NCI-H69 (cell line): ENCODE measurements at places on chromosomes 16 and 17.

GRCh38 chr17:7852919-7853690 is 1.8 kb upstream of the TMEM88 start:
- DNase-seq, result no peak

GRCh38 chr17:19642373-19642893 is 6.1 kb upstream of the ALDH3A2 start:
- no peak for DNase-seq

DNA sequence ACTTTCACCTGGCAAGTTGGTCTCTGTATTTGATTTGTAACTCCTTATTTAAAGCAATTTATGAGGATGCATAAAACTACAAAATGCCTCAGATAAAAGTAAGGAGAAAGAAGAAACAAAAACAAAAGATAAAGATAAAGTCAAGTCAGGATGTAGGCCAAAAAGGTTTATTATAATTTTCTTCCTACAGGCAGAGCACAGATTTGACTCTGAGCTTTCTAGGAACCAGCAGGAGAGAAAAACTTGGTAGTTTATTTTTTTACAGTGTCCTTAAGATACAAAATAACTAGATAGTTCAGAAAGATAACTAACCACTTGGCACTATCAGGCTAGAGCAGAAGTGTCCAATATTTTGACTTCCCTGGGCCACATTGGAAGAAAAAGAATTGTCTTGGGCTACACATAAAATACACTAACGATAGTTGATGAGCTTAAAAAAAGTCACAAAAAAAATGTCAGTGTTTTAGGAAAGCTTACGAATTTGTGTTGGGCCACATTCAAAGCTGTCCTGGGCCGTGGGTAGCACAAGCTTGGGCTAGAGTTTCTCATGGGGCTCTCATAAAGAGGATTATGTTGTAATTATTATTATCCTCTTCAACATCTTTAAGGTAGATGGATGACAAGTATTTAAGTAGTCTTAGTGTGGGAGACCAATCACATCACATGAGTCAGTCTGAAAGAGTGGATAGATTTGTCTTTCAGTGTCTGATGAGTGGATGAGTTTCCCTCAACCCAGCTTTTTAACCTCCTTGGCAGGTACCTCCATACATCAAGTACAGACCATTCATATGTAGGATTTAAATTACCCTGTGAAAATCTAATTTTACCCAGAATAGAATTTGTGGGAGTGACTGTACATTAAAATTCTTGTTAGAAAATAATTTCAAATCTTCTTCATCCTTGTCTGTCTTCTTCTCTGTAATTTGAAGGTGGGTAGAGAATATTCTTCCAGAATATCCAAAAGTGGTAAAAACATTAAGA is 17.0 kb downstream of the PAFAH1B1 start:
- no peak for DNase-seq

DNA sequence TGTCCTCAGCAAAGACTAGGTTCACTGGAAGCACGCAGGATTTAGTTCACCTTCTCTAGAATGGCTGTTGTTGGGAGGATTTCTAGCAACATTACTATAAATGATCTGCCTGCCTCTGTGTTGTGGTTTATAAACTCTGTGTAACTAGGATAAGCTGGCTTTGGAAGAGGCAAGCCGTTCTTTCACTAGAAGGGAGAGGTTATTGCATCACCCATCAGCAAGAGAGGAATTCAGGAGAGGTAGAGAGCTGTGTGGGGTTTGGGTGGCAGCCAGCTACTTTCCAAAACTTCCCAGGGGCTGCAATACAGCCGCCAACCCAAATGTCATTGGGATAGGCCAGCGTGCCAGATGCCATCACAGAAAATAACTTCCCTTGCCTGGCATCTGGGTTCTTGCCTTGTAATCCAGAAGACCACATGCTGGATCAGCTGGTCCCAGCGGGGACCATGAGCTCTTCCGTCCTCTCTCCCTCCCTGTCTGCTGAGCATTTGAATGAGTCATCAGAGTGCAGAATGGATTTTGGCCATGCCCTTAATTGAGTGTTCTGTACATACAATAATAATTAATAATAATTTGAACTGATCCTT is 95.7 kb upstream of the RBFOX1 start:
- DNase-seq, result no peak

GRCh38 chr16:29951625-29952365 is 10.1 kb upstream of the TMEM219 start:
- DNase-seq, result no peak

- DNase-seq, result peak; percentile 67
These were observed 14.5 kb downstream of the GLIS2 start for GRCh38 chr16:4330277-4330874.

DNA sequence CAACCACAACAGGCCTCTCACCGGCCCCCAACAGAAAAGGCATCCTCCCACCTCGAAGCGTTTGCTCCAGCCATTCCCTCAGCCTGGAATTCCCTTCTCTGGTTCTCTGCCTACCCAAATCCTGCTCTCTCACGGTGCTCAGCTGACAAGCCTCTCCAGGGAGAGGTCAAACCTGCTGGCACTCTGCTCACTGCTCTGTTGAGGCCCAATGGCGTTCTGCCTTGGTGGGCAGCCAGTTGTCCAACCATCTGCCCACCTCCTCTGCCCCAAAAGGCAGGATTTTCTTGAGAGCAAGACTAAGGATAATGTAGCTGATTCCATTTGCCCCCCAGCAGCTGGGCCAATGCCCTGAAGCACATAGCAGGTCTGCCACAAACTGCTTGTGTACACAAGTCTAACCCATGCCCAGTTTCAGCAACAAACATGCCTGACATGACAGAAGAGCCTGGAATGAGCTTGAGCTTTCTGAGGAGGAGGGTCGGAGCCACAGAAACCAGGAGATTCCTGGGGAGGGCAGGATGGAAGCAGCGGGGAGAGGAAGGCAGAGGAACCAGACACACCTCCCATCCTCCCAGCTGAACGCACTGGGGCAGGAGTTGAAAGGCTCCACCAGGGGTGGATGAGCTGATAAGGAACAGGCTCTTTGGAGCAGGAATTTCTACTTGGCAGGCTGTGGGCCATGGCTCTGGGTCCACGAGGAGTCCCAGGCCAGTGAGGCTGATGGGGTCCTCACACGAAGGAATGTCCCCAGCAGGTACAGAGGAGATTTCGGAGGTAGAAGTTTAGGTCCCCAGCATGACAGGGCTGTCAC is 23.9 kb downstream of the ARHGAP27 start:
- DNase-seq, result peak; percentile 65

- DNase-seq, result no peak
These were observed 178.9 kb downstream of the MYO1D start for GRCh38 chr17:32697728-32698625.

GRCh38 chr16:86959091-86959651 is 358.0 kb downstream of the C16orf95 start:
- DNase-seq, result no peak

DNA sequence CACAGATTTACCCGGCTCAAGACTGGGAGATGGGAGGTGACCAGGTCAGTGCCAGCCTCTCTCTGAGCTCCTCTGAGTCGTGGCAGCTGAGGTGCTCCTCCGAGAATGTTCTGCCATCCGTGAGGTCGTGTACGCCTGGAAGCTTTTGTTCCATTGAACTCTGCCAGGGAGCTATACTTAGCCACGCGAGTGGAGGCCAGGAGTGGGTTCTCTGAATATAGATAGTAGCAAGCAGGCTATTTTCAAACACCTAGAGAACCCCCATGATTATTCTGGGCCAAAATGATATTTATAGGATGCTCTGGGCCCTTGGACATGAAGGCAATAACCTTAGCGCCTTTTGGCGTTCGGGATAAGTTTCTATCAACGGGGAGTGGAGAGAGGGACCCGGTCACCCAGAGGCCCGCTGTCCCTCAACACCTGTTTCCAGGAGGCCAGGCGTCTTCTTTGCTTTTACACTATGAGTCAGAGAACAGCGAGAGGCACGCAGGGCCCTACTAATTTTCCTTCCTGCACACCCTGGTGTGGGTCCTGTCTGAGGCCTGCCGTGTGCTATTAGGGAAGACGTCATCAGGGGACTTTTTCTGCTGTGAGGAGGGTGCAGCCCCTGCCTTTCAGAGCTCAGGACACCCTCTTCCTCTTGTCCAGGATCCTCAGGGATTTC is 11.0 kb upstream of the MVD start:
- DNase-seq, result no peak

DNA sequence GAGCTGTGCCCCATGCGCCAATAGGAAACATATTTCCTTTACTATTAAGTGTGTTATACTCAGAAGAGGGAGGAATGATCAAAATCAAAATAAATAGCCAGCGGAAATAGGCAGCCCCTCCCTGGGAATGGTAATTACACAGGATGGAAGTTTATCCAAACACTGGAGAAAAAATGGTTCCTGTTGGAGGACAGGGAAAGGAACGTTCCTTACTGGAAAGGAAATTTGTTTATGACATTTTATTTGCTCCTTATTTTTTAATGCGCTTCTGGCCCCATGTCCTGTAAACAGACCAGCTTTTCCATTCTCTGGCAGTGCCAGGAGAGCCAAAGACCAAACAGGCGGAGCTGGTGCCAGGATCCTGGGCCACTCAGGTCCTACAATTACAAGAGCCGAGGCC is 273.7 kb downstream of the SOX9 start:
- DNase-seq, result peak; percentile 48

DNA sequence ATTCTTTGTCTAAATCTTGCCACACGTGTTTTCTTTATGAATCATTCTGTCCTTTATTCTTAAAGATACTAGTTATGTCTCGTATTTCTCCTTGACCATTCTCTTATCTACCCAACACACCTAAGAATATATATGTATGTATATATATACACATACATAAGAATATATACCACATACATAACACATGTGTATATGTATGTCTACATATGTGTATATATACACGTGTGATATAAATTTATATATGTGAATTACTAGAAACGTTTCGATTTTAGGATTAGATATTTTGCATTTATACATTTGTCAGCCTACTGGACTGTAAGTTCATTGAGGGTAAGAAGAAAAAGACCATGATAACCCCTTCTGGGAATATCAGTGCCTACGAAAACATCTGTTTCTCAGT is 388.6 kb downstream of the GRIN2A start:
- DNase-seq, result no peak

DNA sequence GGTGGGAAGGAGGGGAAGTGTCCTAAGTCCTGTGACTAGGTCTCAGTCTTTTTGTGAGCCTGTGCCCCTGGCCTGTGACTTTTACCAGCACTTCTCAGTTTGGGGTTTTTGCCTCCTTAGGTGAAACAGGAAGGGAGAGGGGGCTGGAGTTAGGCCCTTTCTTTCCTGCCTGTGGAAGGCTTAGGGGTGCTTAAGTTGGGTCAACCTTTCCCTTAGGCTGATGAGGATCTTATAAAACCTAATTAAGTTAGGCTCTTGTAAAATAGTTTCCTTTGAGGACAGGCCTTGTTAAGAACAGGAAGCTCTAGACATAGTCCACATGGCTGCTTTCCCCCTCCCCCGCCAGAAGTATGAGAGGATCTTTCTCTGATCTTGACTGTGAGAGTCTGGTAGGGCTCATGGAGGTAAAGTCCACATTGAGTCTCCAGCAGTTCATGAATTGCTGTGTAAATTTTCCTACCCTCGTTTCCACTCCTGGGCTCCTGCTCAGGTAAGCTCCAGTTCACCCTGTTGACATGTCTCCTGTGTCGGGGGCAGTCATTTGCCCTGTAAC is 17.0 kb upstream of the DNASE1 start:
- DNase-seq, result no peak
